Stromal cell of bone marrow (primary cell): ENCODE measurements at places on chromosomes 3 and 15.

GRCh38 chr3:183924956-183925355, 40.3 kb upstream of the PARL start:
- DNase-seq, result no peak

GRCh38 chr3:136844724-136845123, 17.3 kb upstream of the NCK1 start:
- DNase-seq, result no peak

DNA sequence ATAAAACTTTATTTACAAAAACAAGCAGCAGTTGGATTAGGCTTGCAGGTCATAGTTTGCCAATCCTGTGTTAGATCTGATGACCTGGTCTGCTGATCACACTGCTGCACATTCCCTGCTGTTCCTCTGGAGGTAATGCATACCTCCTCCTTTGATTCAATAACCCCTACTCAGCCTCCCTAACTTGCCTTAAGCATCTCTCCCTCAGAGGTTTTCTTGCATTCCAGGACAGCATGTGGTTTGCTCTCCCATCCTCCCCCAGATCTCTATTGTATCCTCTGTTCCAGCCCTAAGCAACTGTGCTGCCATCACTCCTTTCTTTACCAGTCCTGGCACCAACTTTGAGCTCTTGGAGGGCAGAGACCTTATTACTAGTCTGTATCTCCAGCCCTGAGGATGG, 63.4 kb downstream of the CACNA2D3 start:
- DNase-seq, result no peak

GRCh38 chr15:69414701-69415167, 585 bp downstream of the KIF23 start:
- peak; percentile 72 for DNase-seq

DNA sequence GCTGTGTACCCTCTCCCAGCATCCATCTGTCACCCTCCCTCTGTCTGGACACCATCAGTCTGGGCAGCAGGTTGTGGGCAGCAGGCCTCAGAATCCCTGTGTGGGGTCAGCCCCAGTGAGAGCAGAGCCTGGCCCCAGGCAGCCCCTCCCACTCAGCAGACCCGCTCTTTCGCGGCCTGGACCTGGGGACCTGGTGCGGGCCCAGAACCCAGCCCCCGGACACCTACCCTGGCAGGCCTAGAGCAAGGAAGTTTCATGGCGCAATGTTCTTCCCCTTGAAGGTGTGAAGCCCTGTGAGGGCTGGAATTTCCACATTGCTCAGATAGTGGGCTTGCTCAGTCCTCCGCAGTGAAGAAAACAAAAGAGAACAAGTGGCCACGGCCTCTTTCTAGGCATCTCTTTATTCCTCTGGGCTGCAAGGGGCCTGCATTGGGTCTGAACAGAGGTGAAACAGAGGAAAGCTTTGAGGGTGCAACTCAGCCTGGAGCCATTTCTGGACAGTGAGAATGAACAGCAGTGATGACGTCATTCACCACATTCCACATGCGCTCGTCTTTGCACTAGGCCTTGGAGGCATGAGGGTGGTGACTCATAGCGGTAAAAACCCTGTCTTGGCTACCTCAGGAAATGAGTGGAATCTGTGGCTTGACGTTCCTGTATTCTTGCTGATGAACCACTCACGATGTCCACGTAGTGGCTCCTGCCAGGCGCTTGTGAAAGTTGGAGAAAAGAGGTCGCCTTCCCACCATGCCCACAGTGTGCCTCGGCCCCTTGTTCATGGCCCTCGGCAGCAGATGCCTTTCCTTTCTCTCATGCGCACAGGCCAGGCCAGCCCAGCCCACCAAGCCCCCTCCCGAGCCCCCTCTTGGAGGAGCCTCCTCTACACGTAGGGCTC, 66.1 kb downstream of the SLC30A4 start:
- peak; percentile 99 for DNase-seq

DNA sequence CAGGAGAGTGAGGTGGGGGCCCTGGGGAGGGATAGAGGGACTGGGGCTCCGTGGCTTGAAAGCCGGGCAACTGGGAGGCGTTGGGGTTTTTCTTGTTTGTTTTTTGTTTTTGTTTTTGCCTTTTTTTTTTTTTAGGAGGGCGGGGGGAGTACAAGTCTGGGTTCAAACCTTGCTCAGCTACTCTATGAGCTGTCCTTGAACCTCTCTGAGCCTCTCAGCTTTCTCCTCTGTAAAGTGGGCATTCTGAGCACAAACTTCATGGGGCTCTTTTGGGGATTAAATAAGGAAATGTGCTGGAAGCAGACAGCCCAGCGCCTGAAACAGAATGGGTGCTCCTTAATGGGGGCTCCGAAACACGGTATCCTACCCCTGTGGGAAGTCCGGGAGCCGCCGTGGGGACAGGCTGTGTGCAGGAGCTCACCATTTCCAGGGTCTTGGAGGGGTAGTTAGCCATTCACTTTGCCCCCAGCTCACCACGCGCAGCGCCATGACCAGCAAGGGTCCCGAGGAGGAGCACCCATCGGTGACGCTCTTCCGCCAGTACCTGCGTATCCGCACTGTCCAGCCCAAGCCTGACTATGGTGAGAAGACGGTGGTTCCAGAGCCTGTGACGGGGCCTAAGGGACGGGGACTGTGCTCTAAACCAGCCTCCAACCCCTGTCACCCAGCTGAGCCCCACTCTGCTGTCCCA, 388 bp downstream of the ACY1 start:
- no peak for DNase-seq

- no peak for DNase-seq
Observed at GRCh38 chr3:180068023-180068422, 31.3 kb upstream of the PEX5L start.

DNA sequence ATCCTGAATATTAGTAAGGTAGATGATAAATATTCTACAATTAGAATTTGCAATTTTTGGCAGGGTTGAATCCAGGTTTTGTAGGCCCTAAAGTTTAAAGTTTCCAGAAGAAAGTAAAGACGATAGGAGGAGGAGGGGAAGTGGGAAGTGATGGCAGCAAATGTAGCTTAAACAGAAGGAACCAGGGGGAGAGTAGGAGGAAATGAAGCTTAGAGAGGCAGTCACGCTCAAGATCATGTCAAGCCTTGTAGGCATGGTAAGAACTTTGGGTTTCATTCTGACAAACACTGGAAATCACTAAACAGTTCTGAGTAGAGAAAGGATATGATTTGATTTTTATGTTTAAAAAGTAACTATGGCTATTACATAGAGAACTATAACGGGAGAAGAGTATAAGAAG, 63.9 kb downstream of the NR2E3 start:
- no peak for DNase-seq

DNA sequence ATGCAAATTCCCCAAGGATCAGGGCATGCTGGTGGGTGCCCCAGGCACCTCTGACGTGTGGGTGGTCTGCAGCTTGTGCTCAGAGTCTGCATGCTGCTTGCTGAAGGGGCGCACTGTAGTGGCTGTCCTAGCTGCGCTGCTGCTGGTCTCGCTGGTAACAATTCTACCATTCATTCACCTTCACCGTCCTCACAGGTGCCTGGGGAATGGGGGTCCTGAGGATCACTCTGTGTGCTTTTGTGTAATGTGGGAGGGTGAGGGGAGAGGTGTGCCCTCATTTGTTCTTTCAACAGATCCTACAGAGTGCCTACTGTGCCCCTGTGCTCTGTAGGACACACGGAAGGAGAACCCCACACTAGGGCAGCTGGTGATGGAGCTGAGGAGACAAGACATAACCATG, 2.1 kb upstream of the ITGA11 start:
- no peak for DNase-seq

DNA sequence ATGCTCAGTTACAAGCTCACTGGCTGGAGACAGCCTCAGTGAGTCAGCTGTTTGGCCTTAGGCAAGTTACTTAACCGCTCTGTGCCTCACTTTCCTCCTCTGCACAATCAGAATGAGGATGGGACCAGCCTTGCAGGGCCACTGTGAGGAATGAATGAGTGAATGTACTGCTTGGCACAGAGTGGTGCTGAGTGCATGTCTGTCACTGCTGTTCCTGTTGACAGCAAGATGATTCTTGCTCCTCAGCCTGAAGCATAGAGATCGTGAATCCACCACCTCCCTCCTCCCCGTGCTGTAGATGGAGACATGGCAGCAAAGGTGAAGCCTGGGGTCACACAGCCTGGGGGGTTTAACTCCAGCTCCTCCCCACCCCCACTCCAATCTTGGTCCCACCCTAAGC, 14.6 kb upstream of the GRIP2 start:
- DNase-seq, result no peak

GRCh38 chr15:52678468-52679231, 538 bp downstream of the ATOSA start:
- peak; percentile 47 for DNase-seq

DNA sequence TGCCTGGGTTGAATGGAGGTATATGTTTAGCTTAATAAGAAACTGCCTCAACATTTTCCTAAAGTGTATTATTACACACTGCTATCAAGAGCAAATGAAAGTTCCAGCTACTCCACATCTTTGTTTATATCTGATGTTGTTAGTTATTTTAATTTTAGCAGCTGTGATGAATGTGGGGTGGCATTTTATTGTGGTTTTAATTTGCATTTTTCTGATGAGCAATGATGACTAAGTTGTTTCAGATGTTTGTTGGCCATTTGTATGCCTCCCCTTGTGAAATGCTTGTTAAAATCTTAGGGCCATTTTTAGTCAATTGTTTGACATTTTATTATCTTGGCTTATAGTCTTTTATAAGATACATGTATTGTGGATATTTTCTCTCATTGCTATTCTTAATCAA, 260.4 kb upstream of the SLCO3A1 start:
- no peak for DNase-seq

GRCh38 chr15:51731549-51732267, 5.7 kb downstream of the LYSMD2 start:
- no peak for DNase-seq

DNA sequence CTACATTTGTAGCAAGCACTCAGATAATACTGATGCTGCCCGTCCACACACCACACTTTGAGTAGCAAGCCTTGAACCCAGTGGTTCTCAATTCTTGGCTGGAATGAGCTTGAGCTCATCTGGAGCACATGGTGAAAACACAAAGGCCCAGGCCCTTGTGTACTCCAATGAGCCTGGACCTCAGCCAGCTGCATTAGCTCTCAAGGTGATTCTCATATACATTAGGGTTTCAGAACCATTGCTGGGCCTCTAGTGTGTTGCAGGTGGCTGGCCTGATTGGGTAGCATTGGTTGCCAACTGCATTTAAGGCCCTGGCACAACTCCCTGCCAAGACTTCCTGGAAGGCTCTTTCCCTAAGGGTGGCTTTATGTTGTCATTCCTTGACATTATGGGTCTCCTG, 23.4 kb upstream of the ZFAND6 start:
- no peak for DNase-seq

DNA sequence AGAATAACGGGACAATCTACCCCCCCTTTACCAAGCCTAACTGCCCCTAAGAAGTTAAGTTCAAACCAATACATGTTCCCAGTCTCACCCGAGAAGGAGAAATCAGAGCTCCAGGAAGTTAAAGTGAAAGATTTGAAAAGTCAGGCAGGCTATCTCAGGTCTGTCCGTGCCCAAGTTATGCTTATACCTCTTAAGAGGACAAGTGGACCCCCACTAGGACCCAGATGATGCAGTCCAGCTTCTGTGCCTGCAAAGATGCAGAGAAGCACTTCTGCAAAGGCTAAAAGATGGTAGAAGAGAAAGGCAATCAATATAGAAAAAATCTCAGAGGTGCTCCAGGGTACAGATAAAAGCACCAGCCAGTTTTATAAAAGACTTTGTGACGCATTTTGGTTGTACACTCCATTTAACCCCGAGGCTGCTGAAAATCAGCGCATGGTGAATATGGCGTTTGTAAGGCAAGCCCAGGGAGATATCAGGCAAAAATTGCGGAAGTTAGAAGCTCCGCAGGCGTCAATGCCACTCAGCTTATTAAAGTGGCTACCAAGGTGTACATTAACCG, 9.8 kb upstream of the SLC9C1 start:
- DNase-seq, result no peak

- DNase-seq, result no peak
Observed at GRCh38 chr3:156576651-156577348, 21.9 kb upstream of the SSR3 start.

- DNase-seq, result no peak
Observed at GRCh38 chr3:113271594-113272384, 60.4 kb downstream of the BOC start.

- DNase-seq, result no peak
Observed at GRCh38 chr15:75723171-75723846, 10.7 kb upstream of the CSPG4 start.

DNA sequence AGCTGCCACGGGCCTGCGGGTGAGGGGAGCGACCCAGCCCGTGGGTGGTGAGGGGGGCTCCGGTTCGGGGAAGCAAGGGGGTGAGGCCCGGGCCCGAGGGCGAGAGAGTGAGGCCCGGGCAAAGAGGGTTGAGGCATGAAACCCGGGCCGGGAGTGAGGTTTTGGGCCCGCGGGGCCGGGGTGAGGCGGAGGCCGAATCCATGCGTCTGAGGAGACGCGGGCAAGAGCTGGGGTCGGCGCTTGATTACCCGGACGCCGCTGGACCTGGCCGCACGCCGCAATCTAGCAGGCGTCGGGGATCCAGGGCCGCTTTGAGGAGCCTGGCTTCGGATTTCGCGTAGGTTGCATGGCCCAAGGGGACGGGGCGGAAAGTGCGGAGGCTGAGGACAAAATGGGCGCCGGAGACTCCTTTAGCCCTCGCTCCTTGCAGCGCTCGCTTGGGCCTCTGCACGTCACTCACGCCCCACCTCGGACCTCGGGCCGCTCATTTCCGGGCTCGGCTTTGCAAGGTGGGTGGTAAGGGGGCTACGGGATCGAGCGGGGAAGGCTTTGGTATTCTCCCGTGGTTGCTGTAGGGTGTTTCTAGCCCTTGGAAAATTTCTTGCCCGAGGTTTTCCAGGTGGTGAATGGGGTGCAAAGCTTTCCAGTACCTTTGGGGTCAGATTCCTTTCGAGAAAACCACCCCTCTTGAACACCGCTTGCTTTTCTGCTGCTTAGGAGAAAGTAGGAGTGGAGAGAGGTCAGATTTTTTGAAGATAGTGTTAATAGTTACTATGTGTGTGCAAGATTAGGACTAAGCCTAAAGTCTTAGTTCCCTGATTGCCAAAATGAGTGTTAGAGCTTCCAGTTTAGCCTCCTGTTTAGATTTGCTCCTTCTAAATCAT, 827 bp downstream of the SLC25A36 start:
- DNase-seq, result peak; percentile 28

DNA sequence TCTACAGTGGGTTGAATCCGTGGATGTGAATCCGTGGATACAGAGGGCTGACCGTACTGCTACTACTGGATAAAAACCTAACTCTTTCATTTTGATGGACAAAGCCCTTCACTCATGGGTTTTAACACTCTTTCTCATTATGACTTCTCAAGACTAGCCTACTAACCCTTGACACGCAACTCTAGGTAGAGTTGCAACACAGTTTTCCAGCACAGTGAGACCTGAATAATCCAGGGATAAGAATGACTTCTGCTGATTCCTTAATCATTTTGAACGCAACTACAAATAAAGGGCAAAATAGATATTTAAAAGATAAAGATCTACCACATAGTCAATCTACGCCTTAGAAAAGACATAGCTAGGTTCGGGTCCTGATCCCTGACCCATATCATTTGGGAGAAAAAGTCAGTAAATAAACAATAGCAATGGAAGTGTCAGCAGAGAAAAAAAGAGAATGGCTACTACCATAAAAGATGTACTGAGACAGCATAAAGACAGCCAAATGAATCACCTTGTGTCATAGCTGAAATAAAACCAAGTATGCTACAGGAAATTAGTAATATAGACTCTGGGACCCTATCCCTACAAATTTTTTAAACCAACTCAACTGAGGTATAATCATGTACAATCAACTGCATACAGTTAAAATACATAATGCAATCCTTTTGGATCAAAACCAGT, 87.6 kb downstream of the DPH6 start:
- DNase-seq, result no peak

- no peak for DNase-seq
Observed at GRCh38 chr3:171175741-171176234, 149.3 kb upstream of the SLC2A2 start.
